ENCODE measurements at places on chromosomes 4 and X.

DNA sequence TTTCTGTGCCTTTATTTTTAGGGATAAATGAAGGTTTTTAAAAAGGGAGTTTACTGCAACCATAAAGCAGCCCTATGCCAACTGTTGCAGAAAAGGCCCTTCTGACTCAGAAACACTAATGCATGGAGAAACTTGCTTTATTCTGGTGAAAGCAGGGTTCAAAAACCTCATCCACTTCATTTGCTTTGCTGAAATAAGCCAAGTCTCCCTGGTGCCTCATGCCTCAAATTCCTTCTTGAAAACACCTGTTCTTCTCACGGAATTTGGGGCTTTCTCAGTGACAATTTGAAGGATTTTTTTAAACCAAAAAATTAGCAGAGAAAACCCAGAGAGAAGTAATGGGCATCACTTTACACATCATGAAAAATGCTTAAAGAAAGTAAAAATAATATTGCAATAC lies 349.0 kb downstream of the PCDH7 start:
- no peak for DNase-seq

- no peak for DNase-seq
Observed at GRCh38 chr4:84171871-84172270, 327.2 kb downstream of the NKX6-1 start.

DNA sequence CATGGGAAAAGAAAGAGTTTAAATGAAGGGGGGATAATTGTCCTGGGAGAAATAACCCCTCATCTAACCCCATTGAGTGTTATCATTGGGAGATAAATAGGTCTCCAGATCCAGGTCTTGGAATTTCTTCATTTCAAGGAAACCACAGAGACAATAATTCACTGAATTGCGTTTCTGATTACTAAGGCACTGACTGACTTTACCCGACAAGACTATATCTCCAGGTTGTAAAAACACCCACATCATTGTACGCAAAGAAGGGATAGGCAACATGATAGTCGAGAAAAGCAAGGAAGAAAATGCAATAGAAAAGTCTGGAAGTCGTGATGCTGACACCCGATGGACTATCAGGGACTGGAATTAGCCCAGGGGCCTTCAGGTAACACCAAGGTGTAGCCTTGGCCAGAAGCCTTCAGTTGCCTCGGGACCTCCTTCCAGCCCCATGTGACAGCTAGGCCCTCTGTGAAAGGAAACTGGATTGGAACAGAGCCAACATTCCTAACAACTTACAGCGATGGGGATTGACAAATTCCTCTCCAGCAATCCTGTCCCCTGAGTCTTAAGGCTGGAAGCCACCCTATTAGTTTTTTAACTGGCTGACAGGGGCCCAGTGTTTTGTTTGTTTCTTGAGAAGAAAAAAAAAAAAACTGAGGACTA lies 46.5 kb upstream of the RAB9B start:
- no peak for DNase-seq

GRCh38 chrX:131264665-131265064 lies 24.4 kb downstream of the IGSF1 start:
- no peak for DNase-seq

- peak; percentile 5 for DNase-seq
Observed at GRCh38 chr4:87213421-87214075, 6.9 kb downstream of the KLHL8 start.

DNA sequence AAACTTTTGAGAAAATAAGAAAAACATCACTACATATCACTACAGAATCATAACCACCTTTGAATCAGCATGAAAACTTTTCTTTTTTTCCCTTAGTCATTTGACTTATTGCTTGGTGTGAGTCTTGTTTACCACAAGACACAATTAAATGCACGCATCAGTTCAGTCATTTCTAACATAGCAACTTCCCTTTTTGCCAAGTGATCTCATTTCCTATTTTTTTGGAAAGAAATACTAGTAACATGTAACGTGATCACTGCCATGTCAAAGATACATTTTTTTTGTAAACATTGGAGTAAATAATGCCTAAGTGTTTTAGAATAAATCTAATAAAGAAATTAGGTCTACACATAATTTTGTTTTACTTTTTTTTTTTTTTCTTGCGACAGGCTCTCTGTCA lies 5.1 kb upstream of the CXCL8 start:
- DNase-seq: no peak

- no peak for DNase-seq
Observed at GRCh38 chr4:86991994-86992393, 57.2 kb downstream of the AFF1 start.

DNA sequence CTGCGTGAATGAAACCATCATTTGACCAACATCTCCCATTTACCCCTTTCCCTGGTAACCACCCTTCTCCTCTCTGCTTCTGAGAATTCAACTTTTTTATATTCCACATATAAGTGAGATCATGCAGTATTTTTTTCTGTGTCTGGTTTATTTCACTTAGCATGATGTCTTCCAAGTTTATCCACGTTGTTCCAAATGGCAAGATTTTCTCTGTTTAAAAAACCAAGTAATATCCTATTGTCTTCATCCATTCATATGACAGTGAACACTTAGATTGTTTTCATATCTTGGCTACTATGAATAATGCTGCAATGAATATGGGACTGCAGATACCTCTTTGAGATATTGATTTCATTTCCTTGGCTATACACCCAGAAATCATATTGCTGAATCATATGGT lies 362.4 kb upstream of the SLC7A11 start:
- DNase-seq: no peak

DNA sequence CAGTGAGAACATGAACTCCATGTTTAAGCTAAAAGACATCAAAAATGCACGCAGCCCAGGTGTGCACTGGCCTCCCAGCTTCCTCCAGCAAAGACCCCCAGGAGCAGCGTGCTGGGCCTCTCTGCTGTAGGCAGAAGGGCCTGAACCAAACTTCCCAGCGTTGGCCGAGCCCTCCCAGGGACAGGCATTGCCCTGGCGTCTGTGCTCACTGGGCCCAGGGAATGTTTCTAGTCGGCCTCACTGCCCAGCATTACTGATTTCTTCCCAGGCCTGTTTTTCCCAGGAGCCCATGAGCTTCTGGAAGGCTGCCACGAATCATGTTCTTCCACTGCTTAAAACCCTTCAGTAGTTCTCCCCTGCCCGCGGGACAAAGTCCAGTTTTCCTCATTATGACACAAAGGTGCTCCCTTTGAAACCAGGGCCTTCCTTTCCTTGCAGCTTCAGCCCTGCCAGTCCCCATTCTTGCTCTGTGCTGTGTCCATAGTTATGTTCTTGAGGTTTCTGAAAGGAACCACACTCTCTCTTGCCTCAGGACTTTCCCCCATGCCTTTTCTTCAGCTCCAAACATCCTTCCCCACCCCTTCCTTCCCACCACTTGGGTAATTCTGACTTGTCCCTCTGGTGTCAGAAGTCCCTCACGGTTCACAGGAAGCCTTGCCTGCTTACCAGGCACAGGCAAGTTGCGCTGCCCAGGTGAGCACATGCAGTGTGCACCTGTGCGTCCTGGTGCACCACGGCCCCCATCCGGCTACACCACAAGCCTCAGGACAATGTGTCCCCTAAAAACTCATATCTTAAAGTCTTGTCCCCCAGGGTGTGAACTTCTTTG lies 93.4 kb upstream of the ENPP6 start:
- DNase-seq: no peak

DNA sequence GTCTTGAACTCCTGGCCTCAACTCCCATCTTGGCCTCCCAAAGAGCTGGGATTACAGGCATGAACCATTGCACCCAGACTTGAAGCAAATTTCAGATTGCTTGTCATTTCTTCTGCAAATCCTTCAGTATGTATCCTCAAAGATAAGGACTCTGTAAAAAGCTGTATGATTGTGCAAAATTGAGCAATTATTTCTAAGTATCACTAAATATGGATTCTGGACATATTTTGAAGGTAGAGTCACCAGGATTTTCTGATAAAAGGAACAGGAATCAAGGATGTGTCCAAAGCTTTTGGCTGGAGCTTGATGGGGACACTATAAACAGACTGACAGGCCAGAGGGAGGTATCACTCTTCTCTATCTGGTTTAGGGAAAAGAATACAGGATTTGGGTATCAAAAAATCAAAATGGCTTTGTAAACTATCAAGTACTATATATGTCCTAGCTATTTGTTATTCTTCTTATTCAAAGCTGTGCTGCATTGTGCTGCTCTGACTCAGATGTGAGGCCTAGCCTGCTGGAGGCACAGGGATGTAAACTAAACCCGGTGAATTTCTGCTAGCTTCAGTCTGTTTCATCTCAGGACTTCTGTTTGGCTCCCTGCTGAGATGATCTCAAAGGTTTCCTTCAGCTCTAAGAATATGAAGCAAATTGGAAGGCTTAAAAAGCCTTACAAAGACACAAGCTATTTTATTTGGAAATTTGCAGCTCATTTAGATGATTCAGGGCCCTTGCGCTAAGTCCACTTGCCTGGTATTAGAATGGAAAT lies 8.3 kb downstream of the RPS4X start:
- DNase-seq: no peak

- no peak for DNase-seq
Observed at GRCh38 chrX:110086162-110086915, 83.4 kb downstream of the TMEM164 start.

DNA sequence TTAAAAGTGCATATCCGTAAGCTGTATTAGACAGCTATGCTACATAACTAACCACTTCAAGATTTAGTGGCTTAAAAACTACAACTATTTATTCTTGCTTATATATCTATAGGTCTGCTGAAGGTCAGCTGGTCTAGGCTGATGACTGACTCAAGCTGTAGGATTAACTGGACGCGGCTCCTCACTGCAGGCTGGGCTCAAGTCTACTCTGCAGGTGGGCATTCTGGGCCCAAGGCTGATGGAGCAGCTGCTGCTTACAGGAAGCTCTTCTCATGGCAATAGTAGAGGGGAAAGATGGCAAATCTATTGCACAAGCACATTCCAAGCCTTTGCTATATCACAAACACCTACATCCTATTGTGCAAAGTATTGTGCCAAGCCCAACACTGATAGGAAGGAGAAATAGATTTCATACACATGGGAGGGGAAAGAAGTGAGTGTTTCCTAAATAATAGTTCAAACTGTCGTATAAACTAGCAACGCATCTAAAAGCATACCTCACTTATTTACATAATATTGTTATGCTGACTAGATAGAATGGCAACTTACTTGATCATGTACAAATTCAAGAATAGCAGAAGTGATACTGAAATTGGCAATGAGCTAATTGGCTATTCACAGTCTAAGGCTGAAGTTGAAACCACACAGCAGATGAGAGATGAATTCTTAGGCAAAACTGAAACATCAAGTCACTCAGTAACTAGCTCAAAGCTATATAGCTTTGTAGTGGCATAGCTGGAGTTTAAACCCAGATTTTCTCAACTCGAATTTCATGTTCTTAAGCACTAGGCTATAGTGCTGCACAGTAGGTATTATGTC lies 263.8 kb downstream of the NKX6-1 start:
- DNase-seq: no peak

DNA sequence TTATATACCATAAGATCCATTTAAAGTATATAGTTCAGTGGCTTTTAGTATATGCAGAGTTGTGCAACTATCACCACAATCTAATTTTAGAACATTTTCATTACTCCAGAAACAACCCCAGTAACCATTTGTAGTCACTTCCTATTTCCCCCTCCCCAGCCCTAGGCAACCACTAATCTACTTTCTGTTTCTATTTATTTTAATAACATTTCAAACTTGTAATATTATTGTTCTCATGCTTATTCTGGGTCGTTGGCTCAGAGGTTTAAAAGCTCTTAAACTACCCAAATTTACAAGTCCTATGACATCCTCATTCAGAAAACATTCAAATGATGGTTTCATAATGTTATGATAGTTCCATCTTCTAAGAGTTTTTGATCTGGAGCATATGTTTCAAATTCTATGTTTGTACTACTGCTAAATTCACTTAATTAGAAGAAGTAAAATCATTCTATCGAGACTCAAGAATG lies 18.4 kb downstream of the XIAP start:
- no peak for DNase-seq

DNA sequence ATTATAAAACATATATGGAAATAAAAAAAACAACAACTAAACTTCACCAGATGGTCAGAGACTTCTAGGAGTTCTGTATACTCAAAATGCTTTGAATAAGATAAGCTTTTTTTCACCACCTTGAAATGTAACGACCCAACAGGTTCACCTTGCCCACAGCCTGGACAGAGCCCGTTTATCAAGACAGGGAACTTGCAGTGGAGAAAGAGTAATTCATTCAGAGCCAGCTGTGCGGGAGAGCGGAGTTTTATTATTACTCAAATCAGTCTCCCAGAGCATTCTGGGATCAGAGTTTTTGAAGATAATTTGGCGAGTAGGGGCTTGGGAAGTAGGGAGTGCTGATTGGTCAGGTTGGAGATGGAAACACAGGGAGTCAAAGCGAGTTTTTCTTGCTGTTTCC lies 38.5 kb downstream of the AGA start:
- DNase-seq: no peak

- no peak for DNase-seq
Observed at GRCh38 chr4:148016063-148016637, 284.3 kb downstream of the ARHGAP10 start.

DNA sequence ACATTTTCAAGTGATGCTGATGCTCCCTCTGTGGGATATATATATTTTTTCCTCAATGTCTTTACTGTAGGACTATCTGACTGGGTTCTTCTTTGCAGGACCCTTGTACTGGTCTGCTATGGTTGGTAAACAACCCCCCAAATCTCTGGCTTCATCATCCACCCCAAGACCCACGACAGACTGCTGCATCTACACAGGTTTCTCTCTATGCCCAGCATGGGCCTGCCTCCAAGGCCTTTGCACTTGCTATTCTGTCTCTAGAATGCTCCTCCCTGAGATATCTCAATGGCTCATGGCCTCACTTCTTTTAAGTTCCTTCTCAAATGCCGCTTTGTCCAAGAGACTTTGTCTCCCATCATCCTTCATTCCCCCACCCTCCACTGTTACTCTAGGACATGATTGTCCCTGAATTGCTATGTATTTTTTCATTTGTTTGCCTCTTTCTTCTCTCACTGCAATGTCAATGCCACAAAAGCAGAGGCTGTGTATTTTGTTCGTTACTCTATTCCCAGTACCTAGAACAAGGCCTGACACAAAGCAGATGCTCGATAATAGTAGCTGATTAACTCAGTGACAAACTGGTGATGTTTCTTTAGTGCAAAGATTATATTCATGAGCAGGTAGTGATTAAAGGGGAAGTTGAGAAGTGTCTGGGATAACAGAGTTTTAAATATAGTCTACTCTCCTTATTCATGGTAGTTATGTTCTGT lies 6.6 kb downstream of the EVC start:
- DNase-seq: no peak

DNA sequence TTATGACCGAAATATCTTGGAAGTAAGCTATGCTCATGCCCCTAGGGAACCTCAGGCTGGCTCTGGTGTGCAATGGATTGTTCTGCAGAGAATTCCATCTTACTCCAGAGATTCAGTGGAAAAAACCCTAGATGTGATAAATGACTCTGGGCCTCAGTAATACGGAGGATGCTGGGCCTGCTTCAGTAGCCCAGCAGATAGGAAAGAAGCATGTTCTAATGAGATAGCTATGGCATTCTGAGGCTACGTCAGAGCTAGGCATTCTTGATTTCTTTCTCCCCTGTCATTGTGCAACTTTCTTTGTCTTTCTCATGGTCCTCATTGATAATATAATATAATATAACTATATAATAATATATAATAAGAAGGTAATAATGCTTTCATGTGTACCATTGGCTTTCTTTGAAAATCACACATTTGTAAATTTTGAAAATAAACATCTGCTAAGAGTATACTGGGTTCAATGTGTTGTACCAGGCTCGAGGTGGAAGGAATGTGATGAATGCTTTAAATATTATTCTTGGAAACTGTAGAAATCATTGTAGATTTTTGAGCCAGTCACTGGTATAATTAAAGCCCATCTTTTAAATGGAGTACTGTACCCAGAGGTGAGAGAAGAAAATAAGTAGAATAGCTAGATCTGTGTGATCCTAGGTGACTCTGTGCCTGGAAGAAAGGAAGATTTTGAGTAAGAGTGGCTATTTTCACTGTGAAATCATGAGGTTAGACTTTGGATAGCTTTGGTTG lies 152.0 kb downstream of the IL15 start:
- DNase-seq: no peak
